ENCODE measurements at places on chromosomes 1 and 21.

DNA sequence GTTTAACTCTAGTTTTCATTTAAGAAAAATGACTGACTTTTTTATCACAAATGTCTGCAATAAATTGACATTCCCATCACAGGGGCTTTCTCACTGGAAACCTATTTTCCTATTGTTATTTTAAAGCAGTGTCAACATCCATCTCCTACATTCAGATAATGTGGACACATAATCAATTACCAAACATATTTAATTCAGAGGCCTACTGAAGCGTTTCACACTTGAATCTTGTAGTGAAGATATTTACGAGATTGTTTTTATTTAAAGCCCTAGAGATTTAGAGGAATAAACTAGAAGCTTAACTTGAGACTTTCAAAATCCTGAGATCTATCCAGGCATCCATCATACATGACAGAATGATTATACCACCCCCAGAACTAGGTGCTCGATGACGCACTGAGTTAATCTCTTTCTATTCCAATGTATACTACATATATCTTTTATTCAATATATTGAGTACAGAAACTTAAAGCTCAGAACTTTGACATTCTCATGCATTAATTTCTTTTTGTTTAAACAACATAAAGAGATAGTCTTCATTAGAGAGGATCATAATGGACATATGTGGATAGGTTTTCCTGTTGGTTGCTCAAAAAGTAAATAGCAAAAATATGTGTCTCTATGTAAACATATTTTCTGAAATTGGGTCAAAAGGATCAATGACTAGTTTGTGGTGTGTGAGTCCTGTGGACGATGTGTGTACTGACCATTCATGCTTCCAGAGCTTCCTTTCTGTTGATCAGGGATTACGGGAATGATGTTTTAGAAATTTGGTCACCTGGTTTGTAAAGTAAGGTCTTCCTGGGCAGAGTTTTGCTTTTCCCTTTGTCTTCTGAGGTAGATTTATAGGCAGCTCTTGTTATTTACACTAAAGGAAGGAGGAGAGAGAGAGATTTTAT, 171.5 kb upstream of the HMCN1 start:
- DNase-seq: no peak

GRCh38 chr1:180507795-180508724, 5.7 kb upstream of the ACBD6 start:
- peak; percentile 19 for DNase-seq

DNA sequence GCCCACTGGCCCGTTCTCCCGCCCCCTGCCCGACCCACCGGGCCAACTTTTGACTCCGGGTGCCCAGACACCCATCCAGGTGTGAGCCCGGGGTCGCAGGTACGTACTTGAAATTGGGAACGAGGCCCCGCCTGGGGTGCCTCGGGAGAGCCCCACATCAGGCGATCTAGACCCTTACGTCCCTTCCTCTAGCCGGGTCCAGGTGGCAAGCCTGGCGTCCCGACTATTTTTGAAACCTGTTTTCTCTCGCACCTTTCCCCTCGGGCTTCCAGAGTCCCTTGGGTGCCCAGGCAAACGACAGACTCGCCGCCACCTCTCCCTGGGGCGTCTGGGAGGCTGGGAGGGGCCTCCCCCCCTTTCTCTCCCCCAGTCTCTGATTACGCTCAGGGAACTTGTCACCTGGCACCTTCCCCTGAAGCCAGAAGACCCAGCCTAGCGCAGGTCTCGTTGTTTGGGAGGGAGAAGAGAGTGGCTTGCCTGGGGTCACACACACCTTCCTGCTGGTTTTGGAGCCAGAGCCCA, 898 bp downstream of the LDLRAP1 start:
- DNase-seq: no peak

GRCh38 chr1:166840309-166841274, 1.3 kb downstream of the POGK start:
- DNase-seq: peak; percentile 39

DNA sequence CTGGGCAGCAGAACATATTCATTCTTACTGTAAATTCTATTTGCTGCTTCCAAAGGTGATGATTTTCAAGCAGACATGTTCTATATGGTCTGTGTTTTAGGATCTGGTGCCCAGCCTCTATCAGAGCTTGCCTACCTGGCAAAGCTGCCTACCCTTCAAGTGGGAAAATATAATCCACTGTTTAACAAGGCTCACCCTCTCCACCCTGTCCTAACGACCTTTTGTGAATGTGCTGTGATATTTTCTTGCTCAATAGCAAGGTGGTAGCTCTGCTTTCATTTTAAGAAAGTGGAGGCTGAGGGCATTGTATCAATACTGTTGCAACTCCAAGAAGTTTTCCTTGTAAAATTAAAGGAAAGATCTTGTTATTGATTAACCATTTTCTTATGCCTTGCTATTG, 26.0 kb upstream of the AGO1 start:
- DNase-seq: no peak

- no peak for DNase-seq
Observed at GRCh38 chr1:246765521-246765920, 41.3 kb downstream of the SCCPDH start.

Measured in renal cortical epithelial cell (primary cell).